ENCODE measurements at places on chromosomes 13 and 19.

DNA sequence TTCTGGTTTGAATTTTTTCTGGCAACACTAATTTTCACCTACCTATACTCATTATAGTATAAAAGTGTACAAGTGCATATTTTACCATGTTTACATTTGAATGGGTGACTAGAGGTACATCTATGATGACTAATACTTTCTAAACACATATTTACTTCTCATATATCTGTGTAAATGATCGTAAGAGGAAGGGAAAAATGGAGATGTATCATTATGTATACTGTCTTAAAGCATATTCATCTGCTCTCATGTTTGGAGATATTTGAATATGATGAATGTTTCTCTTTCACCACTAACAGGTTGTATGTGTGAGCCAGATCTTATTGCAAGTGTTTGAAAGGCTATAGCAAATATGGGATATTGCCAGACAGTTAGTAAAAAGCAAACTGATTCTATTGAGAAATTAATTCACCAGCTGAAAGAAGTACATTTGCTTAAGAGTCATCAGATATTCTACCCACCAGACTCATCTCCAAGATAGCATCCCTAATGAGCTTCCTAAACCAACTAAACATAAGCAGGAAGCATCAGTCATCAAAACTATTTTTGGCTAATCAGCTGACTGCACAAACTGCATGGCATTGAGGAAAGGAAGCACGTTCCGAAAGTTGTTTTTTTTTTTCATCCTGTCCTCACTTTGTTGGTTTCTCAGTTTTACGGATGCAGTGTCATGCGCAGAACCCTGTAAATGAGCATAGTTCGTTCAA lies 738.2 kb downstream of the GPC5 start:
- no peak for DNase-seq

- DNase-seq, result no peak
These were observed 143.4 kb downstream of the DLEU7 start for GRCh38 chr13:50699874-50700663.

- DNase-seq, result no peak
These were observed 932 bp upstream of the ZNF486 start for GRCh38 chr19:20165971-20166592.

DNA sequence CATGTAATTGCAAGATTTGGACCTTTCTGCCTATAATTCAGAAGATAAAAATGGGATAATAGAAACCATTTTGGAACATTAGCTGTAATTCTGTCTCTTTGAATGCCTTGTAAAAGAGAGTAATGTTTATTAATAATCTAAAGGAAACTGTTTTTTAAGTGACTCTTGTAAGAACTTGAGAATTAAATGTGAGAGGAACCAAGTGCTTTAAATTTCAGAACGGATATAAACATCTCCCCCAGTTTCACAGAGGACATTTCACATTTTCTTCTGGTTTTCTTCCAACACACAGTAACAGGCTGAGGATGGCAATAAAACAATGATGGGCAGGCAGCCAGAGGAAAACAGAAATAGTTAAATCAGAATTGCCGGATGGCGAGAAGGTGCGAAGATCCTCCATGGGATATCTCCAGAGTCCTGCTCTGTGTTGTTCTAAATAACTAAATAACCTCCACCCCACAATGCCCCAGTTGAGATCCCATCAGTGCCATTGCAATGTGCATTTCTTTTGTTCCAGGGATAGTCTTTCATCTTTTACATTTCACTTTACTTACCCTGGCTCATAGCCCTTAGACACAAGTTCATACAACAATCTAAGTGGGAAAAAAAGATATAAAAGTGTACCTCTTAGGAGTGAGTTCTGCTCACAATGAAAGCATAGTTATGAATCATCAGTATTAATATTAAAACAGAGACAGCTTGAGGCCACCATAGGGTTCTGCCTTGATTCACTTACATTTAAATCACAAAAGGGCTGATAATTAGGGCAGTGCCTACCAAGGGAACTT lies 73.3 kb downstream of the TNFRSF19 start:
- DNase-seq, result no peak

DNA sequence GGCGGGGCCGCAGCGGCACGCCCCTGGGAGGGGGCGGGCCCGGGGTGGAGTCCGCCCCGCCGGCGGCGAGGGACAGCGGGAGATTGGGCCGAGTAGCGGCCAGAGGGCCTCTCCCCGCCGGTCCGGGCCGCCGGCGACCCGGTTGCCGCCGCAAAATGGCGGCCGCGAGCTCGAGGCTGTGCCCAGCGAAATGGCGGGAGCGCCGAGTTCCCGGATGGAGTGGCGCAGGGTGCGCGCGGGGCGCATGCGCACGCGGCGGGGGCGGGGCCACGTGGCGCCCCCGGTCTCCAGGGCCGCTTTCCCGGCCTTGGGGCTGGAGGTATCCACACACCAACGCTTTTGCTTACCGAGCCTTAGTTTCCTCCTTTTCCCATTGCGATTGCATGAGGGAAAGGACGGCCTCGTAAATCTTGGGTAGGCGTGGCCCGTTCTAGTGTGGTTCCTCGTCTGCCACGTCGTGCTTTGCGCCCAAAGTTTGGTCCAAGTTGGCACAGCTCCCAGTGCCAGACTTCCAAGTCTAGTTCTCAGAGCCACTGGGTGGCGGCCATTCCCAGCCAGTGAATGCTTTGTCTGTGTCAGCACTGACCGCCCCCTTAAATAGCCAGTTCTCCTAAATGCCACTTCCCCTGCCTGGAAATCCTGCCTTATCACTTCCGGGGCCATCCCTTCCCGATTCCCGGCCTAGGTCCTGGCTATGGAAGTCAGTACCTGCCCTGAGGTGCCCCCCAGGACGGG lies 513 bp downstream of the CIRBP start:
- peak; percentile 91 for DNase-seq

GRCh38 chr13:113293686-113294085 lies 3.4 kb upstream of the LAMP1 start:
- DNase-seq, result no peak

- DNase-seq, result no peak
These were observed 1209.7 kb upstream of the PCDH20 start for GRCh38 chr13:62625214-62625881.

GRCh38 chr13:79540504-79540903 lies 59.5 kb downstream of the NDFIP2 start:
- DNase-seq, result no peak

DNA sequence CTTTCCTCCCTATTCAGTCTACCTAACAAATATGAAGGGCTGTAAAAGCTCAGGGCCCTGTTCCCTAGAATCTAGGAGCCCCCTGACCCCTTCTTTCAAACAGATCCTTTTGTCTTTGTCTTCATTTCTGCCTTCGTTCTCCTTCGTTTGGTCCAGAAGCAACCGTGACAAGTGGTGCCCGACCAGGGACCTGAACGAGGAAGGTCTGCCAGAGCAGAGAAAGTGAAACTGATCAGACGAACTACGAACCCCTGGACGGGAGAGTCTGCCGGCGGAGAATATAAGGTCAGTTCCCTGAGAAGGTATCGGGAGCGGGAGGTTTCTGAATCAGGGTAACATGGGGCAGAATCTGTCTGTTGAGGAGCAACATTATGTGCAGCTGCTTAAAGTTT lies 751 bp downstream of the ERVK3-1 start:
- DNase-seq, result no peak

- no peak for DNase-seq
These were observed 1238.9 kb upstream of the MIR17HG start for GRCh38 chr13:90108547-90108946.

GRCh38 chr13:85166891-85167290 lies 632.3 kb downstream of the SLITRK6 start:
- DNase-seq, result no peak

GRCh38 chr19:8456064-8456463 lies 11.3 kb downstream of the HNRNPM start:
- DNase-seq, result no peak

GRCh38 chr19:56900573-56901097 lies 60.1 kb upstream of the PEG3 start:
- no peak for DNase-seq

DNA sequence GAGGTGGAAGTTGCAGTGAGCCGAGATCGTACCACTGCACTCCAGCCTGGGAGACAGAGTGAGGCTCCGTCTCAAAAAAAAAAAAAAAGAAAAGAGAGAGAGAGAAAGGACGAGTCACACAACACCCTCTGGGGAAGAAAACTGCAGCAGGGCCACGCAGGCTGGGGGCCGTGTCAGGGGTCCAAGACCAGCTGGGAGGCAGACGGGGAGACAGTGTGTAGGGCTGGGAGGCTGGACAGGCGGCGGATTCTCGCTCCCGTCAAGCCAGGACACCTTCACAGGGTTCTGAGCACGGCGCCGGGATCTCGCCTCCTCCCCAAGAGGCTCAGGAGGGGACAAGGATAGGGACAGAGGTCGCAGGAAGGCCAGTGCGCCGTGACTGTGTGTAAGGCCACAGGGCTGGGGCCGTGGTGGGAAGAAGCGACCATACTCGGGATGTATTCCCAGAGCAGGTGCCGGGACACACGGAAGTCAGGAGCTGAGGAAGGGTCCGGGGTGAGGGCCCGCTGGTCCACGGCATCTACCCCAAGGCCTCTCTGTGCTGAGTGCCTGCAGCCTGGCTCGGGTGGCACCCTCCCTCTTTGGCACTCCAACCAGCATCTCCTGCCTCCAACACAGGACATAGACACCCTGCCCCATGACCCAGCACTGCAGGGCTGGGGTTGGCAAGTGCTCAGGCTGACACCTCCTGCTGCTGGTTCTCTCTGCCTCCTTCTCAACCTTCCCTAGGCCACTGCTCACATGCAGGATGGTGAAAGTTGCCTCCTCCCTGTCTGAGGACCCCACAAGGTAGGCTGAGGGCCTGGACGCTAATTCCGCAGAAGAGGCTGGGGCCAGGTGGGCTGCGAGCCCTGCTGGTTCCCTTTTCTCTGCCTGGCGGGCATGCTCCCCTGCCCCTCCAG lies 21.2 kb downstream of the ZNF787 start:
- no peak for DNase-seq

- DNase-seq, result no peak
These were observed 5.9 kb downstream of the RAB8A start for GRCh38 chr19:16117594-16118033.

- no peak for DNase-seq
These were observed 180.7 kb downstream of the MTUS2 start for GRCh38 chr13:29000826-29001225.

DNA sequence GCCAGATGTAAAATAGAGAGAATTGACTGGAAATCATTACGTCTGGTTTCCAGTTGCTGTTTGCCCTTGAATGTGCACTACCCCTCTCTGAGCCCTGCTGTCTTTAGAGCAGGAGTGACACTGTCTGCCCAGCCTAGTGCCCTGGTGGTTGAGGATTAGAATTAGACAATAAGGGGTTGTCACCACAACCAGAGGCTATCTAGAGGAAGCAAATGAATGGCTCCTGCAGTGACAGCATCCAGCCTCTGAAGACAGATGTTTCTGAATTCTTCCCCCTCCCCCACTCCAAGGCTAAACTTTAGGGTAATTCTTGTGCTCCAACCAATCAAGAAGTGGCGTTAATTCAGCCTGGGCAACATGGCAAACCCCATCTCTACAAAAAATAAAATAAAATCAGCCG lies 2.0 kb downstream of the RAB8A start:
- no peak for DNase-seq

GRCh38 chr13:70585109-70585508 lies 476.9 kb upstream of the KLHL1 start:
- DNase-seq, result no peak

GRCh38 chr13:98842070-98842469 lies 89.6 kb upstream of the SLC15A1 start:
- no peak for DNase-seq

- DNase-seq, result no peak
These were observed 302.6 kb downstream of the PCDH9 start for GRCh38 chr13:66927562-66927961.

DNA sequence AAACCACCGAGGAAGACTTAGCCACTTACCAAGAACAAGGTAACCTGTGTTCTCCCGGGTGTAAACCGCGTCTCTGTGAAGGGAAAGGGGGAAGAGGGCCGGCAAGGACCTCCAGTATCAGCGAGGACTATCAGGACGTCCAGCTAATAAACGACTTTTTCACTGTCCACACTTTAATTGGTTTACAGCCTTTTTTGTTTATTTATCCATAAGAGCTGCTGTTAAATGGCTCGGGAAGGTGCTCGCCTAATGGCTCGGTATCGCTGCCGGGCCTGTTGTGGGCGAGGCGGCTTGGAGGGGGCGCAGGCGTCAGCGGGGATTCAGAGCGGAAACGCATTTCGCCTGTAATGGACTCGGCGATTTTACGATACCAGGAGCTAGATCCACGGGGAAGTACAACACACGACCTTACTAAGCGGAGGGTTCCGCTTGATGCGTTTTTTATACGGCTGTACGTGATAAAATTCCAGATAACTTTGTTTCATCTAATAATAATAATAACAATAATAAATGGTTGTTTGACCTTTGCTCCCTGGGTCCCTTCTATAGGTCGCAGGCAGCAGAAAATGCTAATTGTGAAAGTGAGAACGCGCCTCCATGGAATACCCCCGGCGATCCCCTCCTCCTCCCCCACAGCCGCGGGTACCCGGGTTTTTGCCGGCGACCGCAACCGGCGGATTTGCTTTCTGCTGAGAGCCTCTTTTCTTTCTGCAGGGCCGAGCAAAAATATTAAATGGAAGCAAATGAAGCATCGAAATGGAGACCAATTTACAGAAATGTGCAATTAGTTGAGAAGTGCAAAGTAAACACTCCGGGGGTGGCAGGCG lies 2.5 kb upstream of the PDX1 start:
- no peak for DNase-seq

DNA sequence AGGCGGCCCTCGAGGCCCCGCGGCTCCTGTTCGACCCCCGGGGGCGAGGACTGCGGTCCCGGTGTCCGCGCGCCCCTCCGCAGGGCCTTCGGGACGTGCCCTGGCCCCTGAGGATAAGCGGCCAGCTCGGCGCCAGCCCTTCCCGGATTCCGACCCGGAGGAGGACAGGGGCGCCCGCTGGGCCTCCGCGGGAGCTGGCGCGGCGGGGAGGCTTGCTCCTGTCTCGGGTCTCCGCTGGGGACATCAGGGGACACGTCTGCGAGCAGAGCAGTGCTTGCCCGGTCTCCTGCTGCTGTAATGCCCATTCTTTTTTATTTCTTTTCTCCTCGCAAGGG lies 829 bp downstream of the B3GLCT start:
- peak; percentile 29 for DNase-seq

DNA sequence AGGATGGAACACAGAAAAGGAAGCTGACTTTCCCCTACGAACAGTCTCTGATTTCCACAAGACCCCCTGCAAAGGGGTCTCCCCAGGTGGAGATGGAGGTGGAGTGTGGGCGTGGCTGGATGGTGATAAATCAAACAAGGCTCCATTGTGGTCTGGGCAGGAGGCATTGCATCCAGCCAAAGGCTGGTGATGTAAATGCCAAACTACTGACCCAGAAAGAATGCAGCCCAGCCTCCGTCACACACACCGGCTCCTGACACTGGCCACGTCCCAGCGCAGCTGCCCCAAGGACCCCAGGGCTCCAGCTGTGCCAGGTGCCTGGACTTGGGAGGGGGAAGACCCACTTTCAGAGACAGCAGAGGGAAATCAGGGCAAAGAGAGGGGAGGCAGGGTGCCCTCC lies 6.3 kb downstream of the SLC7A1 start:
- peak; percentile 59 for DNase-seq

GRCh38 chr19:27794494-27795042 lies 1418.4 kb downstream of the UQCRFS1 start:
- DNase-seq, result peak; percentile 40

DNA sequence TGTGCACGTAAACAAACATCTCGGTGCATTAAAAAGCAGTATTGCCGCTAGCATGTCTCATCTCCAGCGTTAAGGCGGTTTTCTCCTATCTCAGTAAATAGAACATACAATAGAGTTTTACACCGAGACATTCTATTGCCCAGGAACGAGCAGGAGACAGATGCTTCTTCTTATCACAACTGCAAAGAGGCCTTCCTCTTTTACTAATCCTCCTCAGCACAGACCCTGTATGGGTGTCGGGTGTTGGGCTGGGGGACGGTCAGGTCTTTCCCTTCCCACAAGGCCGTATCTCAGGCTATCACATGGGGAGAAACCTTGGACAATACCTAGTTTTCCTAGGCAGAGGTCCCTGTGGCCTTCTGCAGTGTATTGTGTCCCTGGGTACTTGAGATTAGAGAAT lies 21.2 kb downstream of the ZNF233 start:
- DNase-seq, result no peak

Data from AG10803 (cell line).